Naive thymus-derived CD8-positive, alpha-beta T cell (primary cell): ENCODE measurements at places on chromosomes 5 and 9. TPM values are rescaled to one million over a fixed set of nuclear protein-coding genes. Genes with fewer than 3 reads are reported as not detected.

GRCh38 chr5:14447958-14448911 is 133.4 kb upstream of the OTULINL start:
- DNase-seq: no peak

- DNase-seq: no peak
Measured at GRCh38 chr5:172769342-172769615, 1.7 kb downstream of the DUSP1 start.

FAM193B gene
- 225 TPM for total RNA-seq

NUTM2F gene
- total RNA-seq: not detected

CDC25C gene
- not detected for total RNA-seq

KIAA0825 gene
- total RNA-seq: 1.6 TPM

DNA sequence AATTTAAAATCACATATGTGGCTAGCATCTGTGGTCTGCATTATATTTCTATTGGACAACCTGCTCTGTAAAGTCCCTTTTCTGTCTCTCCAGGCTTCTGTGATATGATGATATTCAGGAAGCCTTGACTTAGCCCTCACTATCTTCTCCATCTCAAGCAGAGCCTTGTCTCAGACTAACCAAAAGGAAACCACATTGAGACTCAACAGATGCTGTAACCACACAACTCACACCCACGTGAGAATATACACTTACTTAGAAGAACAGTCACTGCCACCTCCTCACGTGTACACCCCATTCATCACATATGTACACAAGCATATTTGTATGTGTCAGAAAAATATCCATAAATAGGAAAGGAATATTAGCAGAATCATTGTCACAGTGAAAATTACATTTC is 33.6 kb downstream of the HTR4 start:
- peak; percentile 55 for DNase-seq
